ENCODE measurements at places on chromosomes 1 and 21.
A peak's percentile ranks its signal among the peaks of the same experiment; 100 is the strongest.

DNA sequence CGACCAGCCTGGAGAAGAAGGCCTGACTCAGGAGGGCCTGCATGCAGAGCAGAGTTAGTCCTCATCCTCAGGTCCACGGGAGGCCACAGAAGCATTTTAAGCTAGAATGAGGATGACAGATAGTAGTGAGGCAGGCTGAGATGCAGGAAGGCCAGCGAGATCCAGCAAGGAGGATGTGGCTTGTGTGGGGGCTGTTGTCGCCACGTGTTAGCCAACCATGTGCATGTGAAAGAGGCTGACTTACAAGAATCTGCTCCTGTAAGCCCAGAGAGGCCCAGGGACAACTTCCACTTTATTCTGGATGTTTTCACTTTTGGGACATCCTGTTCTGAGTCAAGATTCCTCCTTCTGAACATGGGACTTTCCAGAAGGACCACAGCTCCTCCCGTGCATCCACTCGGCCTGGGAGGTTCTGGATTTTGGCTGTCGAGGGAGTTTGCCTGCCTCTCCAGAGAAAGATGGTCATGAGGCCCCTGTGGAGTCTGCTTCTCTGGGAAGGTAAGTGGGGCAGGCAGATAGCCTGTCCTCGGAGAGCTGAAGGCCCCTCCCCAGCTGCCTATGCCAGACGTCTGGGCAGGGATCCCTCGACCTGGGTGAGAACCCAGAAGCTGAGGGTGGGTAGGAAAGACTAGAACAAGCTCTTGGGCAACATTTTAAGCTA, at the start of gene SLAMF8:
TSS of gene SLAMF8 (plus strand) at position 433 of the 661 bp plus-strand sequence. CDS start at position 459, 26 bp downstream.
- DNase-seq: no peak

GRCh38 chr1:42747125-42747524, 7.1 kb upstream of the CLDN19 start:
- no peak for DNase-seq

GRCh38 chr1:9263984-9264872, 28.5 kb upstream of the SPSB1 start:
- DNase-seq: no peak

DNA sequence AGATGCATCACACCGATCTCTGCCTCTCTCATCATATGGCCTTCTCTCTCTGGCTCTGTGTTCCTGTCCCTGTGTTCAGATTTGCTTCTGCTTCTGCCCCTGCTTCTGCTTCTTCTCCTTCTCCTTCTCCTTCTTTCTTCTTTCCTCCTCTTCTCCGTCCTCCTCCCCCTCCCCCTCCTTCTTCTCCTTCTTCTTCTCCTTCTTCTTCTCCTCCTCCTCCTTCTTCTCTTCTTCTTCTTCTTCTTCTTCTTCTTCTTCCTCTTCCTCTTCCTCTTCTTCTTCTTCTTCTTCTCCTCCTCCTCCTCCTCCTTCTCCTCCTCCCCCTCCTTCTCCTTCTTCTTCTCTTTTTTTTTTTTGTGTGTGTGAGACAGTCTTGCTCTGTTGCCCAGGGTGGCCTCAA, 139.9 kb upstream of the KLHDC7A start:
- no peak for DNase-seq

DNA sequence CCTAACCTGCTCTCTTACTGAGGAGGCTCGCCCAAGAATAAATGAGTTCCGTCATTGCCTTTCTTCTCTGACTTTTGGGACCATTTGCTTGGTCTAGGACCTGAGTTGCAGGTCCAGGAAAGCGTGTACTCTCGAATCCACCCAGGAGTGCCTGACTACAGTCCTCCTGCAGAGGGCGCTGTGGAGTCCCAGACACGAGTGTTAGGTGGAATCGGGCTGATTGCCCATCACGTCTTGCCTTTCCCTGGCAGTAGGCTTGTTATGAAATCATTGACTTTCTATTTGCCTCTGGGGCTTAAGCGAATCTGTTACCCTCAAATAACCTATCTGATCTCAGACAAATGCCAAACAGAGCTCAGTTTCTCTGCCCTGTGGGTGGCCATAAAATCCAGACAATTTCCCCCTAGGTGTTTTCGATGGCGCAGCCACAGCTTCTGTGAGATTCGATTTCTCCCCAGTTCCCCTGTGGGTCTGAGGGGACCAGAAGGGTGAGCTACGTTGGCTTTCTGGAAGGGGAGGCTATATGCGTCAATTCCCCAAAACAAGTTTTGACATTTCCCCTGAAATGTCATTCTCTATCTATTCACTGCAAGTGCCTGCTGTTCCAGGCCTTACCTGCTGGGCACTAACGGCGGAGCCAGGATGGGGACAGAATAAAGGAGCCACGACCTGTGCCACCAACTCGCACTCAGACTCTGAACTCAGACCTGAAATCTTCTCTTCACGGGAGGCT, at the start of gene IL20:
TSS of gene IL20 (plus strand) at position 685 of the 733 bp plus-strand sequence. CDS start 230 bp downstream, outside the sequence.
- peak; percentile 22 for DNase-seq

- DNase-seq: no peak
Measured at GRCh38 chr1:116474921-116475849, 95.6 kb downstream of the CD58 start.

GRCh38 chr1:25089772-25090171, 142.5 kb downstream of the SYF2 start:
- no peak for DNase-seq

DNA sequence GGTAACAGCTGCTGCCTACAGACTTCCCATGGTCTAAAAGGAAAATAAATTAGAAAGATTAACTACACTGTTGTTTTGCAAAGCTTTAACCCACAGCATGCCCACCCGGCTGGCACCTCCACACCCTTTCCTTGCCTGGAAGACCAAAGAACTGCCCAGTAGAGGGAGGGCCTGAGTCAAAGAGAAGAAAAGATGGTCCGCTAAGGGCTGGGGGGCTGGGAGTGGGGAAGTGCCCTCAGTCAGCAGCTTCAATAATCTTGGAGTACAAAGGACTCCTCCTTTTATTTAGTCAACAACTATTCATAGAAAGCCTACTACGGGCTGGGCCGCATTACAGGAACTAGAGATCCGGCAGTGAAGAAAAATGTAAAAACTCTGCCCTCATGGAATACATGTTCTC, 40.6 kb downstream of the ERI3 start:
- DNase-seq: no peak

DNA sequence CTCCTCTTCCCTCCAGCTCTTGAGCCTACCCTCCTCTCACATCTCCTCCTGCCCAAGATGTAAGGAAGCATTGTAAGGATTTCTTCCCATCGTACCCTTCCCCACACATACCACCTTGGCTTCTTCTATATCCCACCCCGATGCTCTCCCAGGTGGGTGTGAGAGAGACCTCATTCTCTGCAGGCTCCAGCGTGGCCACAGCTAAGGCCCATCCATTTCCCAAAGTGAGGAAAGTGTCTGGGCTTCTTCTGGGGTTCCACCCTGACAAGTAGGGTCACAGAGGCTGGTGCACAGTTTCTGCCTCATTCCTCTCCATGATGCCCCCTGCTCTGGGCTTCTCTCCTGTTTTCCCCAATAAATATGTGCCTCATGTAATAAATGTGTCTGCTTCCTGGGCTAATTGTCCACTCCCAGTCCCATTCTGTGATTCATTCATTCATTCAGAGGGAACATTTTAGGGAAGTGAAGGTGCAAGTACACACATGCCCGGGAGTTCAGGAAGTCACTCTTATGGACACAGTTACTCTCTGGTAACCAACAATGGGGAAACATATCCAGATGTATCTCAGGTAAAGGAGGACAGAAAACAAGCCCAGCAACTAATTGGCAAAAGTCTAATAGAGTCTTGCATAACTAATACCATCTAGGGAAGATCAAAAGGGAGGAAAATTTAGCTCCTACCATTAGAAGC, 1.9 kb downstream of the SPRR4 start:
- DNase-seq: no peak

GRCh38 chr1:92538048-92538412, 51.3 kb upstream of the GFI1 start:
- DNase-seq: no peak

DNA sequence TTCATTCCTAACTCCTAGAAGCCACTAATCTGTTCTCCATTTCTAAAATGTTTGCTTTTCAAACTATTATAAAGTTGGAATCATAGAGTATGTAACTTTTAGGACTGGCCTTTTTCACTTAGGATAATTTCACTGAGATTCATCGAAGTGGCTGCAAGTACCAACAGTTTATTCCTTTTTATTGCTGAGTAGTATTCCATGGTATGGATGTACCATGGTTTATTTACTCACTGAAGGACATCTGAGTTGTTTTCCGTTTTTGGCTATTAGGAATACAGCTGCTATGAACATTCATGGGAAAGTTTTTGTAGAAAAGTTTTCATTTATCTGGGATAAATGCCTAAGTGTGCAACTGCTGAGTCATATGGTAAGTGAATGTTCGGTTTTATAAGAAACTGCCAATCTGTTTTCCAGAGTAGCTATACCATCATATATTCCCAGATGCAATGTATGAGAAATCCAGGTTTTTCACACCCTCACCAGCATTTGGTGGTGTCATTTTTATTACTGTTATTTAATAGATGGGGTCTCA, 66.3 kb downstream of the SLC27A3 start:
- DNase-seq: no peak

- DNase-seq: no peak
Measured at GRCh38 chr1:27574001-27574781, 29.8 kb downstream of the AHDC1 start.

GRCh38 chr1:153945795-153946621, 510 bp downstream of the DENND4B start:
- no peak for DNase-seq

GRCh38 chr1:94316836-94317789, 79.7 kb upstream of the ARHGAP29 start:
- DNase-seq: no peak

DNA sequence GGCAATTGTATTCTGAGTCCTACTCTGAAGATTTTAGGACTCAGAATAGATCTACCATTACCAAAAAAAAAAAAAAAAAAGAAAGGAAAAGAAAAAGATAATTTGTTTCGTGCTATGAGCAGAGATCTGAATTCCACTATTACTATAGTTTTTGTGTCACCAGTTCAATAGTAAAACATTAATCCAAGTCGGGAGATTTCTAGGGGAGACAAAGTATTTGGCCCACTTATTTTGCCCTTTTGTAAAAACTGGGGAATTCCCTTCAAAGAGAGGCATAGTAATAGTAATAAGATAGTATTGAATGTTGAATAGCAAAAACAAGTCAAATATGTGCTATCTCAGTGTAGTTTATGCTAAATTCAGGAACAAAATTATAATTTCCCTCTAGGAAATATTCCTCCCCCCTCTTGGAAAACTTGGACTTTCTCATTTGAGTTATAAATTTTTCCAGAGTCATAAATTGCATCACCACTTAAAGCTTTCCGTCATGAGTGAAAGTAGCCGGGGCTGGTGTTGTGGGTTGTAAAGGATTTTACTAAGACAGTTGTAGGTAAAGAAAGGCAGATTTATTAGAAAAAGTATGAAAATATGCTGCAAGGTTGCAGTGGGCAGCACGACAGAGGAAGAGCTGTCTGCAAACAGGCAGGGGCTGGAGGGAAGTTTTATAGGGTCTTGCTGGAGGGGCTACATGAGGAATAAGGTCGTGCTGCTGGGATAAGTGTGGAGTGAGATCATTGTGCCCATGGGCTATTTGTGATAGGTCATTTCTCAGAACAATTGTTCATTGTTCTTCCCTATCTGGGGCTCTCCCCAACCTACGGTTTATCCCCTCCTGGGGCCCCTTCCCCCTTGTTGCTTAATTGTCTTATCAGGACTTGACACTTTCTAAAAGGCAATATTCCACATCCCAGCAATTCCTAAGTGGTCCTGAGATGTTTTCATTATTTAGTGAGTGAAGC, 1009.9 kb downstream of the PLA2G4A start:
- DNase-seq: no peak

DNA sequence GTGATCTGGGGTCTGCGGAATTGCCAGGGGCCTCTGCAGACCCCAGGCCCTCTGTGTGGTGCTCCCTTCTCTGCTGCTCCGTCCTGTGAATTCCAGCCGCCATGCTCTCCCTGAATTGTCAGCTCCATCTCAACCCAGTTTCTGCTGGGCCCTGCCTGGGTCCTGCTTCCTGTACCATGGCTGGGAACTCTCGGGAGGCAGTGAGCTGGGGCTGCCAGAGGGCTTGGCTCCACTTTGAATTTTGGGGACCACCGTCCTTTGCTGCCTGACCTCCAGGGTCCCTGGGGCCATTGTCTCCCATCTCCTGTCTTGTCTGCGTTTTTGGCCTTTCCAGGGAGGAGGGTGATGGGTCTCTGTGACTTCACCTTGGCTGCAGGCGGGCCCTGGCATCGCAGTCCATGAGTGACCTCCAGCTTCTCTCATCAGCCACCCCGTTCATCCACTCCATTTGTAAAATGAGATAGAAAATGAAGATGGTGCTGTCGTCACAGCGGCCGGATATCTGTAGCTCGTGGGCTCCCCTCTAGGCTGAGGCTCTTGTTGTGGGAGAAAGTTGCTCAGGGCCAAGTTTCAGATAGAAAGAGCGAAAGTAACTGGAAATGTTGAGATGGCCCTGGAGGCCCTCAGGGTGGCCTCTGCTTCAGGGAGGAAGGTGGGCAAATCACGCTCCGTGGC, 38.3 kb downstream of the SKI start:
- no peak for DNase-seq

DNA sequence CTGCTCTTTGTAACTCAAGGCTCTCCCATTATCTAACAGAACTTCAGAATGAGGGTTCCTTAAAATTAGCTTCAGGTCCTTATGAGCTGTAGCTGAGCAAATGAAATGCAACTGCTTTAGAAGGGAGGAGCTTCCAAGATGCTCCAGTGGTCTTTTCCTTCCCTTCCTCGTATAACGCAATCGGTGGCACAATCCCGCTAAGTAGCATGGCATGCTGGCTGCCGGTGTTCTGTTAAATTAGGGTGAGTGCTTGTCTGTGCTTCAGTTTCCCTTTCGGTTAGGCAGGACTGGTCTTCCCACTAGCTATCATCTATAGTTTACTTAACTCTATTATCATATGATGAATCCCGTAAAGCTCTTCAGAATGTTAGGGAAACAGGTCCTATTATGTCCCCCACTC, 917 bp downstream of the KIAA0040 start:
- DNase-seq: no peak

DNA sequence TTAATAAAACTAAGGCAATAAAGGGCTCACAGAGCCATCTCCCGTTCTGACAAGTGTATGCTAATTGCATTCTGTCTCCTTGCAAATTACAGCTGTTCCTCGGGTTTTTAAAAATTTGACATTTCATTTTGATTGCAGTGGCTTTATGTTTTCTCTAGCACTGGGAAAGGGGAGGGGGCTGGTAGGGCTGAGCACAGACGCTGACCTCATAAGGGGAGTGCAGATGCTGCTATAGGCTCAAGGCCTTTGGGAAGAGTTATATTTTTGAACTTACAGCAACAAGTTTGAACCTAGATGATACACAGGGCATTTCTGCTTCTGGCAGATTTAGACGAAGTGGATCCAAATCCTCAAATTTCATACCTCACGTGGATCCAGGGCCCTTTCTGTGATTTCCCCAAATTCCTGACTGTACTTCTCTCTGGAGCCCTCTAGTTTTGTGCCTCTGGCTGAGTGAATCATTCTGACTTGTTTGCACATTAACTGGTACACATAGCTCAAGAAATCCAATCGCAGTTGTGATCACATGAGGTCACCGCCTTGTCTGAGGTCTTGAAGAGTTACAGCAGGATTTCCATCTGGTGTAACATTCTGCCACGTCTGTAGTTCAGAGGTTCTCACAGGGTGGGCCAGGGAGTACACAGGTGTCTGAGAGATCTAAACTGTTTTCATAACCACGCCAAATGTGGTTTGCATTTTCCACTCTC, 230.3 kb downstream of the C1orf94 start:
- no peak for DNase-seq

GRCh38 chr1:53697721-53698383, 41.1 kb downstream of the GLIS1 start:
- DNase-seq: no peak

Data from HAP-1 (cell line).